H1 (cell line): ENCODE measurements at places on chromosomes 5 and 9. TPM values are rescaled to one million over a fixed set of nuclear protein-coding genes. Genes with fewer than 3 reads are reported as not detected.

The IL13 gene
- total RNA-seq, result not detected in 2 replicates

The IL7R gene
- total RNA-seq, result 0.25 TPM in 1 of 2 replicates, not detected in the other

The FGF18 gene
- total RNA-seq, result 0.63 and 1.3 TPM in 2 replicates

The SMU1 gene
- 25.2 and 26.0 TPM in 2 replicates for total RNA-seq

The TSSK1B gene
- not detected in 2 replicates for total RNA-seq

The PAEP gene
- total RNA-seq, result not detected in 2 replicates

The PNPLA7 gene
- total RNA-seq, result 0.47 and 0.57 TPM in 2 replicates

The PCDHB5 gene
- total RNA-seq, result 2.4 and 2.8 TPM in 2 replicates

The CAPSL gene
- total RNA-seq, result not detected in 2 replicates

The SPATA31D4 gene
- not detected in 2 replicates for total RNA-seq

- no peak for DNase-seq
Observed at GRCh38 chr9:129698254-129698757, 32.9 kb downstream of the PRRX2 start.

- DNase-seq, result no peak
Observed at GRCh38 chr5:126633552-126633951, 32.8 kb downstream of the PHAX start.

GRCh38 chr5:76083555-76084495, 642 bp downstream of the SV2C start:
- no peak for DNase-seq

DNA sequence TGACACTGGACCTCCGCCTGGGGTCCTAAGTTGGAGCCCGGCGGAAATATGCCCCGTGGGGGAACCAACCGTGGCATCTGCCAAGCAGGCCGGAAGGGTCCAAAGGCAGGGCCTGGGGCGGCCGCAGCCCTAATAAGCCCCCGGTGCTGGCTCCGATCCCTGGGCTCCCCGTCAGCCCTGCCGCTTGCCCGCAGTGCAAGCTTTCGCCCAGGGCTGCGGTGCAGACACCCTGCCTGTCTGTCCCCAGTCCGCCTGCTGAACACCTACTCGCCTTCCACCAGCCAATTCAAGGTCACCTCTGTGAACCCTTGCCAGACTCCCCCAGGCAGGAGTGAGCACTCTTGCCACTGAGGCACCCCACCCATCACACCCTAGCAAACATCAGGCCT, 502 bp upstream of the PTGR1 start:
- no peak for DNase-seq

- no peak for DNase-seq
Observed at GRCh38 chr9:82745919-82746318, 317.0 kb downstream of the RASEF start.

DNA sequence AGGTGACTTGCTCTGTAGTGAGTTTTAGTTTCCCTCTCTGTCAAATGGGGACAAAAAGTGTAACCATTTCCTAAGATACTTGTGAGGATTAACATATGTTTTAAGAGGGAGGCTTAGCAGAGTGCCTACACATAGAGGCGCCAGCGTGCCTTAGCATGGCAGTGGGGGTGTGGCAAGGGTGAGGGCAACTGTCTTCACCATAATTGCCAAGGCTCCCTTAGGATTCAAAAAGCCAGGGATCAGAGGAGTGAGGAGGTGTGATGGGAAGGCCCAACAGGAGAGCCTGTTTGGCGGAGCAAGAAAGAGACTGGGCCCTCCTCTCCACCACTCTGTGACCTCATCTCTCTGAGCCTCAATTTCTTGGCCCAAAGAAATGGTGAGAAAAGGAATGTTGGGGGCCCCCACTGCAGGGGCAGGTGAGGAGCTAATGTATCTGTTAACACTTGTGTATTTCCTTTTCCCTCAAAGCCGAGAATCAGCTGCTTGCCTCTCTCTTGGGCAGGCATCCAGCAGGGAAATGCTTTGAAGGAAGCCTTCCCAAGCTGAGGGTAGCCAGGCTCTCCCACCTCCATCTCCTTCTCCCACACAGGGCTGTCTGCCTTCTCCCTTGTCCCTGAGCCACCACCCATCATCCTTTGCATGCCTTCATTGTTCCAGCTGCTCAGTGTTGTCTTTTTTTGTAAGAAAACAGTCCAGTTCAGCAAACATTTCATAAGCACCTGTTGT, 76.0 kb downstream of the DAB2IP start:
- no peak for DNase-seq

GRCh38 chr5:151628112-151628823, 37.1 kb upstream of the FAT2 start:
- no peak for DNase-seq

DNA sequence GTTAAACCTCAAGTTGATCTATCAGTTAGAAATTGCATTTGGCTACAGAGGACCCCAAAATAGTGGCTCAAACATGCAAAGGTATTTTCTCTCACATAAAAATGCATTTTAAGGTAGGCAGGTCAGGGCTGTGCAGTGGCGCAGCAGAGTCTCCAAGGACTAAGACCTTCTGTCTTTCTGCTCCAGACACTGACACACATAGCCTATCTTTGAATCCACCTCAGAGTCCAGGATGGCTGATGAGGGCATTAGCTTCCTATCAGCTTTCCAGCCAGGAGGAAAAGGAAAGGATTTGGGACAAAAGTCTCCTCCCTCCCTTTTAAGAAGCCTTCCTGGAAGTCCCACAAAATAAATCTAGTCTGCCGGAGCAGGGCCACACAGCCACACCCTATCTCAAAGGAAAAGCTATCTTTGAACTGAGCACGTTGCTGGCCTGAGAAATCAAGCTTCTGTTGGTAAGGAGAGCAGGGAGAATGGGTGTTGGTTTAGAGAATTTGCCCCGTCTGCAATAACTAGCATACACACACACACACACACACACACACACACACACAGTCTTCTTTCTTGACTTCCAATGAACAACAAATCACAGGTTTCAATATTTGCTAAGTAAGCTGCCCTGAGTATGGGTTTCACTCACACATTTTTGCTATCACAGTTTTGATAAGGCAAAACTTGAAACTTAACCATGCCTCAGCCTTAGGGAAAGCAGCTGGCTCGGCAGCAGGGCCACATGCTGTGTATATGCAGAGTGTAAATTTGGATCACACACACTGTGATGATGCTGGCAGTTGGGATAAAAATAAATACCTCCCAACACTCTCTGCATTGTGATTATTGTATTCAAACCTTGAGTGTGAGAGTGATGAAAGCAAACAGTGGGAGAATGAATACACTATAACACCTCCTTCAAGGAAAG, 116.6 kb upstream of the MAP3K1 start:
- DNase-seq, result no peak

DNA sequence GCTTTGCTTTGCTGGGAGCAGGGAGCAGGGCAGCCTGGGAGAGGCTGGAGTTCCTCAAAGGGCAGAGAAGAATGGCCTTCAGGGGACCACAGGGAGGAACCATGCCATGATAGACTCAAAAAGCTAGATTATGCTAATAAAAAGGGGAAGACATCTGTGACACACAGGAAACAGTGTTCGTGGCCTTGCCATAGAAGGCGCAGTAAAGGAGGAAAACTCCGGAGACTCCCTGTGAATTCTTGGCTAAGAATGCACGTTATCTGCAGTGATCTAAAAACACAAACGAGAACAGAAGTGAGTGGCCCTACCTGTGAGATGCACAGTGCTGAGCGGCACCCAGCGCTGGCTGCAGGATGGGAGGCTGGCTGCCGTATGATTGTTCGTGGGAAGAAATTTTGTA, 15.9 kb upstream of the LTC4S start:
- no peak for DNase-seq

GRCh38 chr5:125597338-125597737, 825.9 kb upstream of the GRAMD2B start:
- DNase-seq, result no peak

DNA sequence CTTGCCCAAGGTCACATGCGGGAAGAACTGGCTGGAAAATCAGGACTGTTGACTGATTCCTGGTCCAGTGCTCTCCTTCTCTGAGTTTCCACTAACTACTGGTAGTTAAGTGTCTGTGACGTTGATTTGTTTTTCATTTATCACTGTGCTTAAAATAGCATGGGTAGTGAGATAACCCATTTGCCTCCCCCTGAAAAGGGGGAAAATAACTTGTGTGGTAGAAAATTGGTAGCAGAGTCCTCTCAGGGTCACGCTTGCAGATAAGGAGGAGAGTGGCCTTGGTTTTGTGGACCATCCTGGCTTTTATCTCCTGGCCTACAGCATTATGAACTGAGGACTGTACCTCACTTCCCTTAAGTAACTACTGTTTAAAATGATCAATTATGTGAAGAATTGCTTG, 10.9 kb downstream of the FUBP3 start:
- DNase-seq, result no peak

DNA sequence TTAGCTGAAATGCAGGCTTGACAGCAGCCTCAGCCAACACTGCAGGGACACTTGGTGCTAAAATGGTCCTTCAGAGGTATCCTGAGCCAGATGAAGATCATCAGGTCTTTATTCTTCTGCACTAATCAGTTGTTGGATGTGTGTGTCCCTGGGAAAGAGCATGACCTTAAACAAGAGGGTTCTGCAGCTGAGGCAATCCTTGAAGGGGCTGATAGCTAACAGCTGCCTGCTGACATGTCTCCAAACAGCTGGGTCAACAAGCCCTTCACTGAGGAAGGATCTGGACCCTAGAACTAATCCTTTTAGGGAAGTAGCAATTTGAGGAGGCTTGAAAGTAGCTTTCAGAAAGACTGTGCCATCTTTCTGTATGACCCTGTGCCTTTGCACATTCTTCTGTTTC, 376.3 kb upstream of the ACTBL2 start:
- DNase-seq, result no peak

DNA sequence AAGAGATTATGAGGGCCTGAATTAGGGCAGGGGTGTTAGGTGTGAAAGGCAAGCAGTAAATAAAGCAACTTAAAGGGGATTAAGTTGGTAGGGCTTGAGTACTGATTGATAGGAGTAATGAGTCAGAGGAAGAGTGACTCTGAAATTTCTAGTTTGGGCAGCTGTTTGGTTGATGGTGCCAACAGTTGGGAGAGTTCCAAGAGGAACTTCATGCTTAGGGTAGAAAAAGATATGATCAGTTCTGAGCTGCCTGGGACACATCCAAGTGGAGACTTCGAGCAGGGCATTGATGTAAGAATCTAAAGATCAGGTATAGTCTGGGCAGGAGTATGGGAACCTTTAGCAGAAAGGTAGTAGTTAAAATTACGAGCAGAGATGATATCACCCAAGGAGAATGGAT, 10.2 kb downstream of the MAMDC2 start:
- no peak for DNase-seq

DNA sequence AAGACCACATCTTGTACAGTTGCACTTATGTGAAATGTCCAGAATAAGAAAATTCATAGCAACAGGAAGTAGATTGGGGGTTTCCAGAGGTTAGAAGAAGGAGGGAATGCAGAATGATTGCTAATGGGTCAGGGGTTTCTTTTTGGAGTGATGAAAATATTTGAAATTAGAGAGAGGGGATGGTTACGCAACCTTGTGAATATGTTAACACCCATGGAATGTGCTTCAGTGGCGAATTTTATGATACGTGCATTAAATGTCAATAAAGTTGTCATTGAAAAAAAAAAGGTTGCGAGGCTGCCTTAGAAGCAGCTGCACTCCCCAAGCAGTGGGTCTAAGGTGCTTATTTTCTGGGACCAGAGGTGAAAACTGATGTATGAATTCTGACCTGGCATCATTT, 64.4 kb upstream of the SUB1 start:
- DNase-seq, result no peak

DNA sequence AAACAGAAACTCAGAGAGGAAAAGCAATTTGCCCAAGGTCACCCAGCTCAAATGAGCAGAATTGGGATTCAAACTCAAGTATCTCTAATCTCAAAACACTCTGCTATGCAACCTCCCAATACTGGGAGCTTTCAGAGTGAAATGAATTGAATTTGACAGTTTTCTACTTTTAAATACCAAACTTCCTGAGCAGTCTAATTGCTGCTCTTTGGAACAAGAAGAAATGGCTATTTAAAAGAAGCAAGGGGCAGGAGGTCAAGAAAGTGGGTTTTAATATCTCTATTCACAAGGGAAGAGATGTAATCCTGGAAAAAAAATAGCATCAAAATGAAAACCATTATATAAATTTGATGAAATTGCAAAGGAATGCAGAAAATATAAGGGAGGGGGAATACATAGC, 142.6 kb downstream of the INSYN2B start:
- DNase-seq, result no peak

- DNase-seq, result no peak
Observed at GRCh38 chr9:103898550-103898949, 195.6 kb upstream of the SMC2 start.

GRCh38 chr5:56459394-56460194, 226.5 kb upstream of the ANKRD55 start:
- DNase-seq, result no peak

- DNase-seq, result no peak
Observed at GRCh38 chr5:8491254-8491653, 622.3 kb downstream of the MTRR start.

- no peak for DNase-seq
Observed at GRCh38 chr5:83711982-83712601, 8.6 kb downstream of the HAPLN1 start.

- no peak for DNase-seq
Observed at GRCh38 chr9:108053555-108054061, 564.0 kb upstream of the KLF4 start.

DNA sequence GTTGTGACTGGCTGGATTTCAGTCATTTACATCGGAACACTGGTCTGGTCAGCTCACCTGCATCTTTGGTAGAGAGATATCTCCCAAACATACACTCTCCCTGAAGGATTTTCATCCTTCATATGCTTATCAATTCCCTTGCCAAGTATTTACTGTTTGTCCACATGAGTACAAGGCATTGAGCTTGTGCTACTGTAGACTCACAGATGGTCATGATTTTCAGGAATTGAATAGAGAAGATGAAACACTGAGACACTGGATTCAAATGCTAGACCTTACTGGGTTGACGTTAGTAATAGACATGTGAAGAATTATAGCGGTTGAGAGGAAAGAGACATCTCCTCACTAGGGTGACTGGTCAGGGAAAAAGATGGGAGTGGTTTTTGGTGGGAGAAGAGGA, 62.9 kb upstream of the ABL1 start:
- no peak for DNase-seq

DNA sequence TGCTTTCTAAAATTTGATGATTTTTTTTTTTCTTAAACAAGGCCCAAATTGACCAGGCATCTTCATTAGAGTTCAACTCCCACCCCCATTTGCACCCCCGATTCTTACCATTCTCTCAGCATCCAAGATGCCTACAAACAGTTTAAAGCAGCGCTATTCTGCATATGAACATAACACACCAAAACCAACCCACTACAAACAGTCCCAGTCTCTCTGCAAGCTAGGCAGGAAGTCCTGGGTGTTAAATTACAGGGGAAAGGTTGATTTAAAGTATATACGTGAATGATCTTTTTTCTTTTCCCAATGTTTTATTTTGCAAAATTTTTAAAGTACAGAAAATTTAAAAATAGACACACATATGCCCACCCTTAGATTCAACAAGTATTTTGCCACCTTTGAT, 127.0 kb downstream of the ADAMTS12 start:
- DNase-seq, result no peak

- DNase-seq, result no peak
Observed at GRCh38 chr9:129342591-129343423, 164.7 kb upstream of the IER5L start.

GRCh38 chr9:37259951-37260350, 139.6 kb downstream of the ZCCHC7 start:
- DNase-seq, result no peak

- no peak for DNase-seq
Observed at GRCh38 chr5:22250528-22250927, 602.6 kb downstream of the CDH12 start.

- no peak for DNase-seq
Observed at GRCh38 chr5:1506242-1507013, 17.3 kb downstream of the LPCAT1 start.
